ENCODE measurements at places on chromosomes 3 and 15.

DNA sequence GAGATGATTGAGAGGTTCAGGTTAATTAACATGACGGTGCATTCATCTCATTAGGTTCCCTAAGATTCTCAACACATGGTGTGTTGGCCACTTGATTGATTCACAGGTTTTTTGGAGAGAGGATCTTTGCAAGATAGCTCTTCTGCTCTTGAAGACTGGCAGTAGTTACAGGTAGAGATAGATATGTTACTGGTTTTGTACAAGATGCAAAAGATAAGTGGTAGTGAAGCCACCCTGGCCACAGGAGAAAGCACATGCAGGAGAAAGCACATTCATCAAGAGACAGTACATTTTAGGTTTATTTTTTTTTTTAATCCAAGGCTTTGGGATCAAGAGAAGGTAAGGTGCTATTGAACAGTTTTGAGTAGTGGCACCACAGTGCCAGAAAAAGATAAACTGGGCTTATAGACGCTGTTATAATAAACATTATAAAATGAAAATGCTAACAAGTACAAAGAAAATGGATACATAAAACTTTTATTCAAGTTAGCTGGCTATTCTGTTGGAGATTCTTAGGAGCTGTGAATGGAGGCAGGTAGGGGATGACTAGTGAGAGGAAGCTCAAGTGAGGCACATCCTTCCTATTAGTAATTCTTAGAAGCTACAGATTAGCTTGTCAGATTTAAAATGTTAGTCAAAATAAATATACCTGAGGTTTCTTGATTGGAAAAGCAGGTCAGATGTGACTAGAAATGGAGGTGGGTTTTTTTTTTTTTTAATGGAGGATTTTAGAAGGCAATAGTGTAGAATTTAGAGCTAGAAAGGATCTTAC, 10.8 kb downstream of the SELENOT start:
- DNase-seq, result no peak

- DNase-seq, result no peak
Observed at GRCh38 chr15:64029633-64030032, 16.7 kb downstream of the DAPK2 start.

DNA sequence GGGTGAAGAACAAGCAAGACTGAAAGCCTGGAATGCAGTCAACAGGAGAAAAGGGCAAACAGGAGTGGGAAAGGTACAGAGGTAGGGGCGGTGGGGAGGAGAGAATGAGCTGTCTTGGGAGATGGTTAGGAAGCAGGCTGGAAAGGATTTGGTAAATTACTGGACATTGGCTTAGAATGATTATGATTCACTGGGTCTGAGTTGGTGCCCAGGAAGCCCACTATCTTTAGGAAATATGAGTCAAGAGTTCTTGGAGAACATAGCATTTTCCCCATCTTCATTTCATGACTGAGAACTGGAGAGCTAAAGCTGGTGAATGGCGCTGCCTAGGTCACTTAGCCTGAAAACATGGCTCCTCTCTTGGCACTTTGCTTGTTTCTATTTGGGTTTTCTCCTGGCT, 74.7 kb upstream of the C3orf80 start:
- no peak for DNase-seq

DNA sequence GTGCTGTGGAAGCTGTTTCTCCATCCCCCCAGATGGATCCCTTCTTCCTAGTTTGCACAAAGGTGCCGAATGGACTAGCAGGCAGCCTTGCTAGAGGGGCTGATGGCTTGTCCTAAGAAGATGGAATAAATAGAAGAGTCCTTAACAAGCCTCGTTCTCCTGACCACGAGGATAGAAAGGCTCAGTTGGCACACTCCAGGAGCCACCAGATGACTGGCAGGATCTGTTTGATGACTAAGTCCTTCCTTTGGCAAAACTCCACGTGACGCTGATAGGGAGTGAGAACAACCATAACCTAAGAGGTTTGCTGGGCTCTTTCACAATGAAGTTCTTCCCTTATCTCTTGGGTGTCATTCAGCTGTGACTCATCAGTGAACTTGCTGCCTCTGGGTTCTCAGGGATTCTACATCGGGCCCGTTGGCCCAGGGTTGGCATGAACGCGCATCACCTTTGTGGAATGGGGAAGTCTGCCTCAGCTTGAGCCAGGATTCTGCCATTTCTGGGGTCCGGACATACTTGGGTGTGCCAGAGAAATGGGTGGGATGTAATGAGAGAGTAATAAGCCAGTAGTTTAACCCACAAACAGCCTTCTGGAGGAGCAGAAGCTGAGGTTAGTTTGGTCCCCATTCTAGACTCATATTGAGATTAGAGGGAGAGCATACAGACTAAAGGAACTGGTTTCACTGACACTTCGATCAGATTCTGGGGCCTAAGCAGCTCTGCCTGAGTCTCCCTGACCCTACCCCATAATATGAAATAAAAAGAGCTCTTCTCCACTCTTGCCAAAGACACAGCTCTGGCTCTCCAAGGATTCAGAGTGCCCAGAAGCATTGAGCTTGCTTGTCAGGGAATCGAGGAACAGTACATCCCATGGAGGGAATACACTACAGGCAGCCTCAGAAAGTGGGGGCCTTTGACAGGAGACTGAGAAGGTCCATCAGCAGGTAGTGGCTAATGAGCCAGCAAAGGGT, 2.0 kb upstream of the MELTF start:
- DNase-seq, result no peak

GRCh38 chr3:40753951-40754350, 229.2 kb downstream of the ZNF621 start:
- DNase-seq, result no peak

DNA sequence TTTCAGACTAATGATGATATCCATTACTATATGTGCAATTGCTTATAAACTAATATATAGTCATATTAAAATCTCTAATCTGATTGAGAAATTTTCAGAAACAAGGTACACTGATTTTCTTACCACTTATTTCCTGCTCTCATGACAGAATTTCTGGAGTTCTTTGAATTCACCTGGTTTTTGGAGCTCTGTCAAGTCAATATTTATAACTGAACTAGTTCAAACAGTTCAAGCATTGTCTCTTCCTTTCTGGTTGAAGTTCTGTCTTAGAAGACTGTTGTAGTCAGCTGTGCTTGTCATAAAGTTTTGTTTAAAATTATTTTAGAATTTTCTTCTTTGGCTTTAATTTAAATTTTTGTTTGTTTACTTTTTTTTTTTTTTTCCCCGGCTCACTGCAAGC, 239.9 kb upstream of the CTDSPL start:
- DNase-seq, result no peak

DNA sequence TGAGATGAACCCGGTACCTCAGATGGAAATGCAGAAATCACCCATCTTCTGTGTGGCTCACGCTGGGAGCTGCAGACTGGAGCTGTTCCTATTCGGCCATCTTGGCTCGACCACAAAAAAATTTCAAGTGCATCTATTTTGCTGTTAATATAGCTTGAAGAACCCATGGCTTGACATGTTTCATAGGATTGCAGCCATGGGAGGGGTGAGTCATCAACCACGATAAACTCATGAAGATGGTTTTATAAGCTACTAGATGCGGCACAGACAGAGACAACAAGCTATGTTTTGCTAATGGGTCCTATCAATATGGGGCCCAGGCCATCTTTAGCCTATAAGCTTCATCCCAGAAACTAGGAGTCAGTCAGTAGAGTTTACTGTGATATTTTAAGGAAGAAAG, 100.4 kb upstream of the PHLDB2 start:
- no peak for DNase-seq

- DNase-seq, result no peak
Observed at GRCh38 chr15:88537591-88538317, 8.7 kb downstream of the DET1 start.

All from NCI-H82 (cell line).